ENCODE measurements at places on chromosomes 5 and 9. TPM values are rescaled to one million over a fixed set of nuclear protein-coding genes. Genes with fewer than 3 reads are reported as not detected.

DNA sequence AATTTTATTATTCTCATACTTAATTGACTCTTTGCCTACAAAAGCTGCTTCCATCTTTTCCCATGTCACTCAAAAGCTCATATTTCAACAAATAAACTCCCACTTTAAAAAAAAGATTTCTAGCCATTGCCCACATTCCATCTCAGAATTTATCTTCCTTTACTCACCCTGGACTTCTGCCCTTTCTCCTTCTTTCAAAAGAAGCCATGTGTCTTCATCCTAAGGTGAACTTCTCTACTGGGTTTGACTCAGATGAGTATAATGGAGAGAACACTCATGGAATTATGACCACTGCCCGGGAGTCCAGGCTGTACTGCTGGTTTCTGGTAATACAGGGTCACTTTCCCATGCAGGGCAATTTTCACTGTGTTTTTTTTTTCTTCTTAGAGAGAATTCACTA, 548.5 kb upstream of the ZNF462 start:
- DNase-seq, result no peak

GRCh38 chr5:149937610-149938009, 7.0 kb downstream of the PDE6A start:
- no peak for DNase-seq

GRCh38 chr9:78559449-78559885, 262.5 kb downstream of the PSAT1 start:
- no peak for DNase-seq

- DNase-seq, result no peak
Observed at GRCh38 chr9:2992427-2992826, 148.5 kb upstream of the PUM3 start.

DNA sequence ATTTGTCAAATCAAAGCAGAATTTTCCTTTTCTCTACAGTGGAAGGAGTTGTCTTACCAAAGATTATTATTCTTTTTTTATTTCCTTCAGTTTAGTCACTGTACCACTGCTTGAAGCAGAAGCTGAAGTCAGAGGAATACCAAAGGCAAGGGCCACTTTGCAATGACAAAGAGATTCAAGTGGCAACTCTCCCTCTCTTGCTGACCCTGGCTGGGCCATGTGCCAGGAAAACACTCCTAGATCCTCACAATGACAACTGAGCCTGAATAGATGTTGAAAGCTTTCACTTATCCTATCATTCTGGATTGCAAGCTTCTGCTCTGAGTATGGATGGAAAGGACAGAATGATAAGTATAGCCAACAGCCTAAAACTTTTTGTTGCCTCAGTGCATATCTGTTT, 618.3 kb downstream of the NR2F1-AS1 start:
- no peak for DNase-seq

DNA sequence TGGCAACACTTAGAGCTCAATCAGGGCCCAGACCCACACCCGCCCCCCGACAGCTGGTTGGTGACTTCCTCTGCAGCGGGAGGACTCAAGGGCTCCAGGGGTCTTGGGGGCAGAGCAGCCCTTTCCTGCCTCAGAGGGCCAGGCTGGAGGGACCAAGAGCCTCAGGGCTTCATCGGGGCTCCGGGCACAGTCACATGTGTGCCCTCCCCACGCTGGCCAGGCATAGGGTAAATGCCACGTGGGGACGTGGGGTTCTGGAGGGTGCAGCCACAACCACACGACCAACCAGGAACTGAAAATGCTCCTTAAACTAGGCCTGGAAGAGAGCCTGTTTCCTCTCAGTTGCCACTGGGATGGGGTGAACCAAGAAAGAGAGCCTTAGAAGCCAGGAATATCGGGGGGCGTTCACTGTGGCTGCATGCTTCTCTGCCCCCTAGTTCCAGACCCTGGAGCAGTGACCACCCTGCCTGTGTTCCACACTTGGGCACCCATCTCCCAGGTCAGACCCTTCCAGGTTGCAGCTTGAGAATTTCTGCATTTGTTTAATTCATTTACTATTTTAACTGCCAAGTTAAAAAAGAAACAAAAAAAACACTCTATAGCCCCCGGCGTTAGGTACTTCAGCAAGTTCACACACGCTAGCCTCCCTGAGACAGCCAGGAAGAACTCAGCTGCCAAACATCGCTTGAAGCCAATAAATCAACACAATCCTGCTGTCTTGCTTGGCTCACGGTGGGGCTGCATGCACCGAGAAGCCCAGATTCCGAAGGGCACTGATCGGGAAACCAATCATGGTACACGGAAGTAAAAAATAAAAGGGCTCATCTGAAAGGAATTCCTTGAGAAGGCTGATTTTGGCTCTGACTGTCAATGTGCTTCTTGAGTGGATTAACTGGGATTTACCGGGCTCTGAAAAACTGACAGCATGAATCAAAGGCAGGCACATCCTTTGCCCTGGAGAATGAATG, 56.1 kb upstream of the PHYKPL start:
- no peak for DNase-seq

DNA sequence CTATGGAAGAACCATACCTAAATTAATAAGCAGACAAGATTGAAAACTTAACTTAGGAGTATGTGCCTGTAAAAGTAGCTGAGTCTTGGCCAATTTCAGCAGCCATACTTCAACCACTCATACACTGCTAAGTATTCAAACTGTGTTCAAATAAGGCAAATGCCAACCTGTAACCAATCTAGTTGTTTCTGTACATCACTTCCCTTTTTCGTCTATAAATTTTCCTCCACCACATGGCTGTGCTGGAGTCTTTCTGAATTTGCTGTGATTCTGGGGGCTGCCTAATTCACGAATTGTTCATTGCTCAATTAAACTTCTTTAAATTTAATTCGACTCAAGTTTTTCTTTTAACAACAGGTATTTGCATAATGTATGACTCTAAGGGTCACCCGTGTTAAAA, 184.4 kb downstream of the PLK2 start:
- no peak for DNase-seq

- no peak for DNase-seq
Observed at GRCh38 chr9:37675661-37676060, 24.9 kb downstream of the FRMPD1 start.

DNA sequence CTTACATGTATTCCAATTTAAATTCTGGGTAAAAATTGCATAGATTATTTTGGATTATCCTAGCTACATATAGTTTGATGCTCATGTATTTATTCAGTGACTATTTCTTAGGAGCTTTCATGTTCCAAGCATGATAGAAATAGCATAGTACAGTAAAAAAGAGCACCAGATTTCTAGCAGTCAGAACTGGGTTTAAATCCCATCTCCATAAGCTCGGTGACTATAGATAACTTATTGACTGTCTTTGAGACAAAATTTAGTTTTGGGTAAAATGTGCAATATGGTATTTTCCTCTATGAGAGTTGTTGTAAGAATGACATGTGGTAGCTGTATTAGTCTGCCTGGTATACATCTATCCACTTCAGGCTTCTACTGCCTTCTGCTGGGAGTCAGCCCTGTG, 889.6 kb downstream of the DTWD2 start:
- no peak for DNase-seq

DNA sequence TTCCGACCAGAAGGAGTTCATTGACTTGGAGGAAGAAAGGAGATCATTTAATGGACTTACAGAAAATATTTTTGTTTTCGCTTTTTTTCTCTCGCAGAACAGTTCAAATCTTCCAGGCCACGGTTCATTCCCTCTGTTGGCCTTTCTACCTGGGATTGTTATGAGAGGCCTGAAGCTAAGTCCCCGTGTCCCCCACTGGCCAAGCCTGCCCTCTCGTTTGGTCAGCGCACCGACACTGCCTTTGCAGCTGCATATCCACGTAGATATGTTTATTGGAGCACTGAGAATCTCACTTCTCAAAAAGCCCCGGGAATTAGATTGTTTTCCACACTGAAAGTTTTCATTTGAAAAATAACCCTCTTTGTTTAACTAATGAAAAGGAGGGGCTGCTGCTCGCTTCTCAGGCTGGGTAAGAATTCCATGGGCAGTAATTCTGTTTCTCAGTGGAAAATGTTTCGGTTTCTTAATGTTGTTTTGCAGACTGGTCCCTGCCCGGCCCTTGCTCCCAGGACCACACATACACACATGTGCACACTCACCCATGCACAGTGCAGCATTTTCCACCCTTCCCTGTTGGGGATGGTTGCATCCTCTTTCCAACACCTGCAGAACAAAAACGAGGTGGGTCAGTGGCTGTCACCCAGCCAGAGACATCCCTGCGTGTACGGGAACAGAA, 655.7 kb downstream of the BNC2 start:
- DNase-seq, result no peak

GRCh38 chr5:168947212-168947868, 353.6 kb downstream of the SLIT3 start:
- DNase-seq, result no peak

GRCh38 chr5:101590384-101590783, 687.3 kb upstream of the ST8SIA4 start:
- no peak for DNase-seq

GRCh38 chr9:115164511-115164974, 46.6 kb upstream of the TNC start:
- DNase-seq, result no peak

DNA sequence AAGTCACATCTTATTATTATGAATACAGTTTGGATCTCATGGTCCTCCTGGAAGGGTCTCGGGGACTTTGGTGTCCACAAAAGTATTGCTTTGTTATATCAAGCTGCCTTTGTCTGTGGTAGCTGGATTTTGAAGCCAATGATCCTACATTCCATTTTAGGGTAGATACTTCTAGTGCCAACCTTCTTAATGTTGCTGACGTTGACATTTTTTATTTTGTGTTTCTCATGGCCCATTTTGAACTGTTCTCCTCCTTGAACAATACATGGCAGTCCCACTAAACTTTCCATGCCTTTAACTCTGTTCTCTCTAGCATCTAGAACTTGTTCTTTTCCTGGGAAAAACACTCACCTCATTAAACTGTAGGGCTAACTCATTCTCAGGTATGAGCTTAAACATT, 425.8 kb downstream of the KCTD16 start:
- DNase-seq, result no peak

DNA sequence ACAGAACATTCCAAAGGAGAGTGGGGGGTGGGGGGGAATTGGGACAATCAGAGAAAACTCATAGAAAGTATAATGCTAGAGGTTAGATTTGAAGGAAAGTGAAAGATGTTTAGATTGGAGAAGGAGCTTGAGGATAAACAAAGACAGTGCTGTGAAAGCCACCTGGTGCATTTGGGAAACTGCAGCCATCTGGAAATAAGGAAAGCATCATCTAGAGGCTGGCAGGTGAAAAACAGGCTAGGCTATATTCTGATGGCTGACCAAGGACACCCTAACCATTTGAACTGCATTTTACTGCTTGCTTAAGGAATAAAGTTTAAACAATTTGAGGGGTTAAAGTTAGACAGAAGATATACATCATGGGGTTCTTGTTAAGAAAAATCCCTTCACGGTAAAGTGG, 296.4 kb downstream of the CETN3 start:
- no peak for DNase-seq

The NTNG2 gene
- polyA plus RNA-seq, result 0.40 TPM

The CTSV gene
- 16.2 TPM for polyA plus RNA-seq

The CFAP90 gene
- 6.3 TPM for polyA plus RNA-seq

The DMGDH gene
- 13.1 TPM for polyA plus RNA-seq

The IGFBPL1 gene
- polyA plus RNA-seq, result 1.7 TPM

The GARIN3 gene
- not detected for polyA plus RNA-seq

The TTC23L gene
- polyA plus RNA-seq, result 2.7 TPM

The RFESD gene
- polyA plus RNA-seq, result 4.6 TPM

The GABRB2 gene
- 1.8 TPM for polyA plus RNA-seq

The PCDHB9 gene
- 4.4 TPM for polyA plus RNA-seq
